ENCODE measurements at places on chromosomes 11 and 22. TPM values are rescaled to one million over a fixed set of nuclear protein-coding genes. Genes with fewer than 3 reads are reported as not detected.

DNA sequence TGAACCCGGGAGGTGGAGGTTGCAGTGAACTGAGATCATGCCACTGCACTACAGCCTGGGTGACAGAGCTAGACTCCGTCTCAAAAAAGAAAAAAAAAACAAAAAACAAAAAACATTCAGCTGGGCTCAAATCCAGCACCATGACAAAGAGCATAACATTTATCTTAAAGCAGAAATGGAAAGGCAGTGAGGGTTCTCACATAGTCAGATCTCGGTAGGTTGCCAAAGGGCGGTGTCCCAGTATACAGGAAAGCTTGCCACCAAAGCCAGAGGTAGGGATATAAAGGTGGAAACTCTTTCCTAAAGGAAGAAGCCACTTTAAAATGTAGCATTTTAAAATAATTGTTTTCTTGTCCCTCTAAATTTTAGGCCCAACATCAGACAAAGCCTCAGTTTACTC is 22.4 kb upstream of the CAPRIN1 start:
- DNase-seq = no peak

DNA sequence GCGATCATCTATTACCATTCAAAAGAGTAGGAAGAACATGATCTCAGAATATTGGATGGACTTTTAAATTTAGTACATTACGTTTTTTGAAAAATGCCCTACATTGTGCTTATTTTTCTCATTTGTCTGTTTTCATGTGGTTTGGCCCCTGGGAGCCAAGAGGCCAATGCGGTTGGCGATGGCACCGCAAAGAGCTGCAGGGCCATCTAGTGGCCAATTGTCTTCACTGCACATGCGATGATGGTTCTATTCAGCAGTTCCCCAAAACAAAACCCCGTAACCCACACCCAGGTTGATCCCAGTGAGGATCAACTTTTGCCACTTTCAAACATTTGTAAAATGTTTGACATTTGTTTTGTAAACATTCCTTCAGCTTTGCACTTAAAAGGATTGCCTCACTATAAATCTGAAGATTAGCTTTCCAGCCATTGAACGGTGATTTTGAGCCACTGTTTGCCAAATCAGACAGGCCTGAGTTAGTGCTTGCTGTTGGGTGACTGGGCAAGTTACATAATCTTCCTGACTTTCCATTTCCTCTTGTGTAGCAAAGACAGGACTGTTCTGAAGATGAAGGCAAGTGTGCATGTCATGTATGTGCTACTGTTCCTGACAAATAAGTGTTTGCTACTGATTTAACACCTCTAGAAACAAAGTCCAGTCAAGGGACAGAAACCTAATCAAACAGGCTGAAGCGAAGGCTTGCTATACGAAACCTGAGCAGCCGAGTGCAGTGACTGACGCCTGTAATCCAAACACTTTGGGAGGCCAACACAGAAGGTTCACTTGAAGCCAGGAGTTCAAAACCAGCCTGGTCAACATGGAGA is 29.2 kb upstream of the XBP1 start:
- DNase-seq = no peak

GRCh38 chr22:42649246-42650099 is at the start of gene CYB5R3:
Gene CYB5R3 (minus strand): TSS chr22:42649392. CDS start chr22:42649315, 77 bp downstream.
- DNase-seq = peak; percentile 36

DNA sequence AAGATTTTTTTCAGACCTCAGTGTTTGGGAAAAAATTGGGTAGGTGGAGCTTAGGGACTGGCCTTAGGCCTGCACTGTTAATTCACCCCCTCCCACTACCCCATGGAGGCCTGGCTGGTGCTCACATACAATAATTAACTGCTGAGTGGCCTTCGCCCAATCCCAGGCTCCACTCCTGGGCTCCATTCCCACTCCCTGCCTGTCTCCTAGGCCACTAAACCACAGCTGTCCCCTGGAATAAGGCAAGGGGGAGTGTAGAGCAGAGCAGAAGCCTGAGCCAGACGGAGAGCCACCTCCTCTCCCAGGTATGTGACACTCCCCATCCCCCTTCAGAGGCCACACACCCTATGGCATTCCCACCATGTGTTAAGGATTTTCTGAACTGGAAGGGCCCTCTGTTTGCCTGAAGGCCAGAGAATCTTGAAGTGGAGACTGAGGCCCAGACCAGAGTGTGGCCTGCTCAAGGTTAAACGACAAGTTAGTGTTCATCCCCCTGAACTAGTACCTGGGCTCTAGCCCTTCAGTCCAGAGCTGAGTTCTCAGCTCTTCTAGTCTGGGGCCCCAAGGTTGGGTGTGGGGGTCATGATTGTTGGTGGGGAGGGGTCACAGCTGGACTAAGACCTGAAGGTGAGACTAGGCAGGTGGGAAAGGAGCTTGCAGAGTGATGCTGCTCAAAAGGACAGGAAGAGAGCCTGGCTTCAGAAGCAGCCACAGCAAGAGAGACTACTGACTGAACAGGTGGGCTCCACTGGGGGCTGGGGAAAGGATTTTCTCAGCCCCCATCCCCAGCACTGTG is 2.3 kb upstream of the FOLR1 start:
- no peak for DNase-seq

DNA sequence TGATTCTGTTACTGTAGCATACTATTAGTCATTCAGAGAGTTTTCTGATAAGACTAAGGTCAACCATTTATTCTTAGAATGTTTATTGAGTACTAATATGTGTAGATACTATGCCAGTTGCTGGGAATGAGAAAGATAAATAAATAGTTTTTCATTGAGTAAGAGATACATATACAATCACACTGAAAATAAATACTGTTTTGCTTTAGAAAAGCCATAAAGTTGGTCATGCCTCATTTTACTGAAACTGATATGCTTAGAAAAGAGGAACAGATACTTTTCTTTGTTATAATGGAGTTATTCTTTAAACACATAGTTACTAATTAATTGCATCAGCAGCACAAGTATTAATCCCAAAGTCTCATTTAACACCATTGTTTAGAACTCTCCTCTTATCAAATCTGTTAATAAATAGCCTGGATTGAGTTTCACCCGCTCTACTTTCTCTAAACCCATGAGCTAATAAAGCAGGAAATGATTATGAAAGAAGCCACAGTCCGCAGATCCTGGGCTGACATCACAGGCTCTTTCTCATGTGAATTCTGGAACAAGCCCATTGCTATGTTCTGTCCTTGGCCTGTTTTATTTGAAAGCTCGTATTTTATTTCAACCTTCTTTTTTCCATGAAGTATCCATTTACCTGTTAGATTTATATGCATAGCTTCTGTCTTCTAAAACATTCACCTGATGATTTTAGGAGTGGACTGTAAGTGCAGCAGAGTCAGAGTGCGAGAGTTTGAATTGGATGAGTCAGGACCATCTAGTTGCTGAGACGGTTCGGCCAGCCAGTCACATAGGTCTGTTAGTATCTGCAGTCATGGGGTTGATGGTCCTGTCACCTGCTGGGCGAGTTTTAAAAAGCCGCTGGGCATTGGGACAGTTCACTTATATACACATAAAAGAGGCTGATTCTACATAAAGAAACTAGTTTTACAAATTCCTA is 35.5 kb downstream of the PIWIL4 start:
- DNase-seq = no peak

DNA sequence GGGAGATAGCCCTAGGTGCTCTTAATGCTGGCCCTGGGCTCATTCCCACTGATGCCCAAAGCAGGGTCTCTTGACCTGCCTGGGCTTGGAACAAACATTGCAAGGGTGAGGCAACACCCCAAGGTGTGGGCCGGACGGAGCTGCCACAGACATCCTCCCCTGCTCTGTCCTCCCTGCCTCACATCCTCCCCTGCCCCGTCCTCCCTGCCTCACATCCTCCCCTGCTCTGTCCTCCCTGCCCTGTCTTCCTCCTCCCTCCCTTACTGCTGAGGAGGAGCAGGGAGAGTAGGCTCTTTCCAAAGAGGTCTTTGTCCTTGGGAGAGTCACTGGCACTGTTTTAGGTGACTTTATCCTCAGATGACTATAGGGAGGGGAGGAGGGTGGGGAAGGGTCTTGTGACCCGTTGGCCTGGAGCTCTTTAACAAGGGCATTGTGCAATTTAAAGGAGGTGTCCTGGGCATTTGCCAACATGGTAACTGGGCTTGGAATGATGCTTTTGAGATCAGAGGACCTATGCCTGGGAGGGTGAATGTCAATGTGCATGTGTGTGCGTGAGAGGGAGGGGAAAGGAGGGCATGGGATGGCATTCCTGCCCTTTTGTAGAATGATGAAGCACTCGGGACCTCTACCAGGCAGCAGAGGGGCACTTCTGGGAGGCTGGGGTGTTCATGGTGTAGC is 700 bp downstream of the FAM180B start:
- no peak for DNase-seq

DNA sequence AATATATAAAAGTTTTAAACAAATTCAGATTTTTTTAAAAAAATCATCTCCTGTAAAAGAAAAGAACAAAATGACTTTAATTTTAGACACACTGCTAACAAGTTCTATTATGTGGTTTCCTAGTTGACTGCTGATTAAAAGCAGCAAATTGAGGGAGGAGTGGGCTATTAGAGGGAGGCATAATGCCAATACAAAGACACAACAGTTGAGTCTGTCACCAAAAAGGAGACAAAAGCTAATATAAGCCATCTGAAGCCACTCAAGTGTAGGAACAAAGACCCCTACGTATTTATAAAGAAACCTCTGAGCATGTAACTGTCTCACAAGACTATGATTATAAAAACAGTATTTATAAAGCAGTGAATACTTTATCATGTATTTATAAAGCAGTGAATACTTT is 28.6 kb downstream of the TMEM123 start:
- no peak for DNase-seq

DNA sequence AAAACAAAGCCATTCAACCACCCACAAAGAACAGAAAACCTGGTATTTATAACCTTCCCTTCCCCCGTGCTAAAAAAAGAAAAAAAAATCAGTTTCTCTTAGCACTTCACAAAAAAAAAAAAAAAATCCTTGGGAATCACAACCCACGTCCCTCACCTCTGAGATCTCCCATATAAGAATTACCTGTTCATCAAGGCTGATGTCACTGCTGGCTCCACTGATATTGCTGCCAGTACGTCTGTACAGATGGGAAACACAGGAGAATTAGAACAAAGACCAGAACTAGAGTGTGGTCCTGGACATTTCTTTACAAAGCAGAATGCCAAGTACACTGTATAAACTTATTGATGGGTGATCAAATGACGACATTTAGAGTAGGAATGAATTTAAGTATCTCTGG is 14.9 kb downstream of the OSBP start:
- DNase-seq = no peak

DNA sequence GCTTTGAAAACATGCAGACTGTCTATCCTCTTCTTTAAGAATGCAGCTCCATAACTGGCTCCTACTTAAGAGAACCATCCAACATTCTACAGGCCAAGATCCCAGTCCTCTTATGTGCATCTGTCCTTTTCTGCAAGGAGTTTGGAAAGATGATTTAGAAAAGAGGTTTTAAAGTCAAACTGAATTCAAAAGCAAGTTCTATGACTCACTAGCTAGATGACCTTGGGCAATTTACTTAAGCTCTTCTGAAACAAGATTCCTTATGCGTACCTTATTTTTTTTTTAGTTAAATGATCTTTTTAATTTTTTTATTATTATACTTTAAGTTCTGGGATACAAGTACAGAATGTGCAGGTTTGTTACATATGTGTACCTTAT is 29.2 kb downstream of the GUCY1A2 start:
- no peak for DNase-seq

GRCh38 chr22:27749597-27750225 is 51.8 kb downstream of the MN1 start:
- DNase-seq = no peak

DNA sequence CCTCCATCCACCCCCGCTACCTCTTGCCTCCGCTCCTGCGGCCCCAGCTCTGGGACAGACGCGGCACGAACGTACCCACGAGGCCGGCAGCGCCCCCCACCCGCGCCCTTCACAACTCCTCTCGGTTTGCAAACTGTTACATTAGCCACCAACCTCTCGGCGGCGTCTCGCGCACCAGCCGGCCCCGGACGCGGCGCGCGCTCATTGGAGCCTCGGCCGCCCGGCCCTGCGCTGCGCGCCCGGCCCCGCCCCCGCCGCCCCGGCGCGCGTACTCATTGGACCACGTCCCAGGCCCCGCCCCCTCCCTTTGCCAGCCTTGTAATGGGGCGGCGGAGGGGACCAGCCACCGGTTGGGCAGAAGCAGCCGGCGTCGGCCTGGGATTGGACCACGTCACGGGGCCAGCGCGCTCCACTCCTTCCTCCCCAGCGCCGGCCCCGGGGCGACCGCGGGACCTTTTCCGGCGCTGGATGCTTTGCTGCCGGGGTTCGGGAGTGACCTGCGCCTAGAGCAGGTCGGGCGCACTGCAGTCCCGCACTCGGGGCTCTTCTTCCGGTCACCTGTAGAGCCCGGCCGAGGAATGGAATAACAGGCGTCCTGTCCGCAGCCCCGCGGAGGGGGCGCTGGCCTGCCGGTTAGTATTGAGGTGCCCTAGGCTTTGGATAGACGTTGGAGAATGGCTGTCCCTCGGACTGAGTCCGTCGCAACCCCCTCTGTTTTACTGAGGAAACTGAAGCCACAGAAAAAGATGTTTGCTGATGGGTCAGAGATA is at the start of gene HYOU1:
Gene HYOU1 (minus strand): TSS at position 206 of the 770 bp plus-strand sequence. CDS start 1,045 bp downstream, outside the sequence.
- DNase-seq = peak; percentile 85

- DNase-seq = no peak
These were observed 91.4 kb upstream of the SYN3 start for GRCh38 chr22:33149611-33150010.

GRCh38 chr11:119363851-119364590 is 17.5 kb downstream of the USP2 start:
- DNase-seq = no peak

DNA sequence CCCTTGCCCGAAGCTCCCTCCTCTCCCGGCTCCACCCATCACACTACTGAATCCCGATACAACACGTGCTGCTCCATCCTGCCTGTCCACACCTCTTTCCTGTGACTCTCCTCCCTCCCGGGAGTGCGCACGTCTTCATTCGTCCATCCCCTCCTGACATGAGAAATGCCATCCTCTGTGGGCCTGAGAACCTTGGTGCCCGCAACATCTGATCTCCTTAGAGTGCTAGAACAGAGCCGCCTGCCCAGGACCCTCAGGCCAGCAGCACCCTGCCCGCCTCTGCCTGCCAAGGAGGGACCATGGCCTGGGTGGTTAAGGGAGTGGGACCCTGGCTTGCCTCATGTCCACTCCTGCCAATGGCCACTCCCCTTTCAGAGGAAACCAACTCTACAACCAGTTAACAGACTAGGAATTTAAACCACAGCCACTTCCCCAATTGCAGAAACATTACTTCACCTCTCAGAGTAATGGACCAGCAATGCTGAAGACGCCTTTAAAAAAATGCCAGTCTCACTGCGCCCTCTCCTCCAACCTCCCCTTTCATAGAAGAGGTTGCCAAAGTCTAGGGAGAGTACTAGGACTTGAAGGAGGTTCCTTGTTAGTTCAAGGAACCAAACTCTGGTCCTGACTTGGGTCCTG is 466.3 kb downstream of the OPCML start:
- no peak for DNase-seq

TMX2 gene
- 65.8 TPM for total RNA-seq

OR11H1 gene
- total RNA-seq = not detected

NCR3LG1 gene
- total RNA-seq = 6.1 TPM

RFPL2 gene
- not detected for total RNA-seq

ADM2 gene
- under 0.01 TPM for total RNA-seq

OR52K2 gene
- total RNA-seq = not detected

MOGAT2 gene
- total RNA-seq = not detected

CD3G gene
- total RNA-seq = 1.4 TPM

Measured in esophagus squamous epithelium (tissue), 5 donors.